ENCODE measurements at places on chromosomes 7 and 10.

DNA sequence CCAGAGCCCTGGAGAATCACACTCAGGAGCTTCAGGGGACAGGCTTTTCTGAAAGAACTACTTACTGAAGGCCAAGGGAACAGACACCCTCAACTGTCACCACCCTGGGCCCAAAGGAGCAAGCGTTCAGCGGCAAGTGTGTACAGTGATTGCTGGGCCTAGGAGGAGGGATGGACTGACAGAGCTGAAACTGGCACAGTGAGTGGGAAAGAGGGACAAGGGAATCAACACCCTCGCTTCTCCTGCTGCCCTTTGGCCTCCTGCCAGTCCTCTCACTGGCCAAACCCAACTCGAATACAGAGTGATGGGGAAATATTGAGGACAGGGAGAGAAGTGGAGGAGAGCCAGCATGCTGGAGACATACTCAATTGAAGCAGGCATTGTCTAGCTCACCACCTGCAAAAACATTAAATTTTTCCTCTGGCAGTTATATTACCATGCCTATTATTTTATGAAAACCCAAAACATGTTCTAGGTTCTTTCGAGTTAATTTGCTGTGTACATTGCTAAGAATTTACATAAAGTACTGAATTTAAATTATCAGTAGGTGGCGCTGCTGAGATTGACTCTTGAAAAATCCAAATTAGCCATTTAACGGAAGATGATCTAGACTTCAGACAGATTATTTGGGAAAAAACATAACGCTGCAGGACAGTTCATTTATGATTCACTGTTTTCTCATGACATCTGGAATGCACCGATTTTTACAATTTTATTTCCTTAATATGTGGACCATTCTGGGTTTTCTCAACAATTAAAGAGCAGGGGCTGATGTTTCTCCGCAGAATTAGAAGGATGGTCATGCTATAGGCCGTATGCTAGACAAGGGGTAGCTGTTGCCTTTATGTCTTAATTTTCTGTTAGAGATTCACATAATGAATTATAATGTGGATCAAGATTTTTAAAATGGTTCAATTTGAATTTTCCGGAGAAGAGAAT is 14.7 kb upstream of the TMEM236 start:
- DNase-seq = no peak

GRCh38 chr7:32958046-32959025 is 1.1 kb downstream of the FKBP9 start:
- peak; percentile 35 for DNase-seq

GRCh38 chr7:103127006-103127405 is 21.9 kb downstream of the NAPEPLD start:
- DNase-seq = no peak

- no peak for DNase-seq
Measured at GRCh38 chr10:16999665-17000451, 129.8 kb downstream of the CUBN start.

GRCh38 chr7:45088146-45088701 is 545 bp downstream of the NACAD start:
- DNase-seq = no peak

DNA sequence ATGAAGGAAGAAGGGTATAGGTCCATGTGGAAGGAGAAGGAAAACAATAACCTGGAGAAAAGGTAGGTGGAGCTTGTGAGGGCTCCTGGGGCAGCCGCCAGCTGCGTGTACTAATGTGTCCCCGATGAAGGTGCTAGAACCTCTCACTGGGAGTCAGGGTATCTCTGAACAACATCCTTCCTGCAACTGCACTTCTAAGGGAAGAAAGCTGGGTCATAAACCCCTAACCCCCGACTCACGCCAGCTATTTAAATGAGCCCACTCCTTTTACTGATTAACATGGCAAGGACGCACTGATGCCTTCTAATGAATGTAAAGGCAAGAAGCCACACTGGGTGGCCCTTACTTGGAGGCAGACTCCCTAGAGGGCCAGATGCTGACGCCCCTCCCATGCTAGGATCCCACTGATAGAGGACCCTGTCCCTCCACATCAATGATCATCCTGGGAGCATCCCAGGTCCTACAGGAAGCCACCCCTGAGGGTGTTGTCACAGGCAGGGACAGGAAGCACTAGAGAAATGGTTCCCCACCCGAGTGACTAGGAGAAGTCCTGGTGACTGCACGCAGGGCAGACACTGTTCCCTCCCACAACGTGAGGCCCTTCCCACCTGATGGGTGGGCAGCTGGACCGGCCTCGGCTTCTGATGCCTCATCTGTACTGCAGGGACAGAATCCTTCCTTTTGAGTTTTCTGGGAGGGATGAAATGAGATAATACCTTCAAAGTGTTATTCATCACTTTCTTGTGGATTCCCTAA is 20.4 kb downstream of the JCAD start:
- no peak for DNase-seq

DNA sequence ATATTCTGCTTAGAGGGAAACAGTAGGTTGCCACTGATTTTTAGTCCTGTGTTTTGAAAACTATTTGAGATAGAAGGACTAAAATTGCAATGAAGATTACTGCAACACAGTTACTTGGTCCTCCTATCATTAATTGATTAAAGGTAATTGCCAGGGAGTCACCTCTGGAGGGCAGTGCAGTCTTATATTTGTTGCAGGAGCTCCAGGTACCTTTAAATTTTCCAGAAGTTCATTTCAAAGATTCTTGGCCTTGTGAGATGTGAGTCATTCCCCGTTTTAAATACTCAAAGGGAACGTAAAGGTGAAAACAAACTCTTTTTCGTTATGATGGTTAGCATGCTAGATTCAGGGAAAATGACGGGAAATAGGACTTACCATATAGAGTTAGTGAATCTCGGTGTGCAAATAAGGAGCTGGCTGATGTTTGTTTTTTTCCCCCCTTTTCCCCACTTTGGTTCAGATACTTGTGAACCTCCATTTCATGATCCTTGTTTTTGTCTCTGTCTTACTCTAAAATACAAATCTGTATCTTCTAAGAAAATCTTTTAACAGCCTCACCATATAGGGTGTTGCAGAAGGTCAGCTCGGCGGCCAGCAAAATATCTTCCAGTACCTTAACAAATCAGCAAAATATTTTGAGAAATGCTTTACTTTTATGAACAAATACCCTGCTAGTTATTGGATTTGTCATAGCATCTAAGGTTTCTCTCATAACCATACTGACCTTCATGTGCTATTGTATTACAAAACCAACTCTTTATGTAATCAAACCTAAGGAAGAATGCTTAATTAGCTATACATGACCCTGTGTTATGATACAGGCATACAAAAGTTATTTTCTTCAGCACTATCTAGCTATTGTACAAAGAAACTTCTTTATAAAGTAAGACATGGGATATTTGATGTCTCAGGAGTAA is 143.0 kb upstream of the HDAC9 start:
- no peak for DNase-seq

DNA sequence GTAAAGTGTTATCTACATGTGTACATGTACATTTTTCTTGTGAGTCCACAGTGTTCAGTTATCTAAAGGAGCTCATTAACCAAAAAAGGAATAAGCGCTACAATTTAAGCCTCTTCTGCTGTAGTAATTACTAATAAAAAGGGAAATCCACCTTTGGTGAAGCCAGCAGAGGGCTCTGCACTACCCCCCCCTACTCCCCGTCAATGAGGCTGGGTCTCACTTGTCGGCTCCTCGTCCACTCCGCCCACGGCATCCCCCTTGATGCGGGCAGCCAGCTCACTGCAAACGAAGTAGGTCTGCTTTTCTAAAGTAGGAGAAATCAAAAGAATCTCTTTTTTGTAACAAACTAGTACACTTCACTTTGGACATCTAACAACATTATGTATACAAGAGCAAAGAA is 4.7 kb upstream of the WASHC2A start:
- no peak for DNase-seq

- no peak for DNase-seq
Measured at GRCh38 chr10:58838561-58839208, 326.0 kb downstream of the BICC1 start.

DNA sequence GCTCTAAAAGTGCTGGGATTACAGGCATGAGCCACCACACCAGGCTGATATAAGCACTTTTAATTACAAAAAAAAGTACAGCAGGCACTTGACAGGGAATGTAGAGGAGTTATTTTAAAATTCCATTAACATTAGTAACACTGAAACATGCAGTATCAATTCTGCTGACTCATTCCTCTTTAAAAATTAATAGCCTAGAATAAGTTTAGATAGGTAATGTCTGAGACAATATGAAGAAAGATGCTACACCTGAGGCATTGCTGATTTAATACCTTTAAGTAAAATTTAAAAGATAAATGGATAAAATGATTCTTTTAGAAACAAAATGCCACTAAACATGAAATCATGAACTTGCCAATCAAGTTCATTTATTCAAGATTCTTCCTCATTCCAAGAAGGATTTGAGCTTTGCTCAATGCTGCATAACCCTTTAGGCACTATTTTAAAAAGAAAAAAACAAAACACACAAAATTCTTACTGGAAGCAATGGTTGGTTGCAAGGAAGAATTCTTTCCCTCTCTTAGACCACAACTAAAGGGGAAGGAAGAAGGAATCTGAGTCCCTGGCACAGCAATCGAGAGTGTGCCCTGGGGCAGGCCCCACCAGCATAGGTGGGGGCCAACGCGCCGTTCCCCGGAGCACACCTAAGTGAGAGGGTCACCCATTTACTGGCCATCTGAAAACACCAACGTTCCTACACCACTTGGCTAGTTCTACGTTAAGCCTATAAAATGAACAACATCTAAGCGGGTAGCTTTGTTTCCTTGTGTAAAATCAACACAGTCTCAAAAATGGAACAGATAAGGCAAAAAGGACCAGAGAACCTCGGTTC is 26.6 kb downstream of the ESYT2 start:
- no peak for DNase-seq

DNA sequence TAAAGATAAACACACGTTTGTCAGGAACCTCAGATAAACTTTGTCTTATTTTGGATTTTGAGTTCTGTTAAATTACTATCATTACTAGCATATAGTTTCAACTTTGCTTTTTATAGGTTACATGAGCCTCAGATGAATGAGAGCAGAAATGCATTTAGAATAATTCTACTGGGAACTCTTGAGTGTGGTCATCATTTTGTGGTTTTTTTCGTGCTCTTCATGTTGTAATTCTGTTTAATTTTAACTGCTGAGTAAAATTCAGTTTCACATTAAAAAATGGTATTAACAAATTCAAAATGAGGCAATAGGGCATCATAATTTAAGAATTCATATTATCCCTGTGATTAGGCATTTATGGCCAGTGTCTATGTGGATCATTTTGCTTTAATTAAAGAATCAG is 72.9 kb downstream of the GNAI1 start:
- DNase-seq = no peak

GRCh38 chr10:71736570-71736952 is 17.0 kb upstream of the C10orf105 start:
- no peak for DNase-seq

DNA sequence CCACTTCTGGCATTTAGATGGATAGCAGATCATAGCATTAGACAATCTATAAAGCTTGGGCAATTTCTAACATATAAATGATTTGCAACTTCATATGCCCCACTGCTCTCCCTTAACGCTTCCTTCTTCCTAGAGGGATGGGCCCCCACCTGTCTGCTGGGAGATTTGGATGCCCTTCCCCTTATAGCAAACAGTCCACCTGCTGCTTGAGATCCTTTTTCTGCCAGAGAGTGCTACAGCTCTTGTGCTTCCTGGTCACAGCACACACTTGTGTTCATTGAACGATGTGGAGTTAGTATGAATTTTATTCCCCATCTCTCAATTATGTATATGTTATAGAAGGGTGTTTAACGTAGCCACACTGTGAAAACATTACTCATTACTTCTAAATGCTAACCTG is 10.4 kb upstream of the PCGF5 start:
- no peak for DNase-seq

GRCh38 chr7:2289111-2289586 is 25.1 kb downstream of the SNX8 start:
- DNase-seq = no peak

- DNase-seq = peak; percentile 36
Measured at GRCh38 chr10:122565766-122566206, 5.2 kb downstream of the DMBT1 start.

- no peak for DNase-seq
Measured at GRCh38 chr10:31947144-31947926, 18.7 kb upstream of the ARHGAP12 start.

GRCh38 chr10:42874713-42875387 is 92.3 kb downstream of the BMS1 start:
- no peak for DNase-seq

DNA sequence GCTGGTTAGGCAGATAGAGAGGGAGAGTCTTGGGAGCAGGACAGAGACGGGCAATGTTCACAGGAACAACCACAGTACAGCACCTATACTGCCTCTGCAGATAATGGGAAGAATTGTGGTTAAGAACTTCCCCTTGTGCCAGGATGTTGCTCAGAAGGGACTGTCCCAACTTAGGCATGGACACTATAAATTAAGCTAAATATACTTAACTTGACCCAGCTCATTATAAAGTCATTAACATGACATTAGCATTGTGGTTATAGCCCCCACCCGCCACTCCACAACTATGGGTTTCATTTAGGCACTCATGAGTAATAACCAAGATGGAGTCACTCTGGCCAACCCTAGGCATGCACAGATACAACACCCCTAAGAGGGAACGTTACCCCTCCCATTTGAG is 310.9 kb upstream of the NRG3 start:
- no peak for DNase-seq

DNA sequence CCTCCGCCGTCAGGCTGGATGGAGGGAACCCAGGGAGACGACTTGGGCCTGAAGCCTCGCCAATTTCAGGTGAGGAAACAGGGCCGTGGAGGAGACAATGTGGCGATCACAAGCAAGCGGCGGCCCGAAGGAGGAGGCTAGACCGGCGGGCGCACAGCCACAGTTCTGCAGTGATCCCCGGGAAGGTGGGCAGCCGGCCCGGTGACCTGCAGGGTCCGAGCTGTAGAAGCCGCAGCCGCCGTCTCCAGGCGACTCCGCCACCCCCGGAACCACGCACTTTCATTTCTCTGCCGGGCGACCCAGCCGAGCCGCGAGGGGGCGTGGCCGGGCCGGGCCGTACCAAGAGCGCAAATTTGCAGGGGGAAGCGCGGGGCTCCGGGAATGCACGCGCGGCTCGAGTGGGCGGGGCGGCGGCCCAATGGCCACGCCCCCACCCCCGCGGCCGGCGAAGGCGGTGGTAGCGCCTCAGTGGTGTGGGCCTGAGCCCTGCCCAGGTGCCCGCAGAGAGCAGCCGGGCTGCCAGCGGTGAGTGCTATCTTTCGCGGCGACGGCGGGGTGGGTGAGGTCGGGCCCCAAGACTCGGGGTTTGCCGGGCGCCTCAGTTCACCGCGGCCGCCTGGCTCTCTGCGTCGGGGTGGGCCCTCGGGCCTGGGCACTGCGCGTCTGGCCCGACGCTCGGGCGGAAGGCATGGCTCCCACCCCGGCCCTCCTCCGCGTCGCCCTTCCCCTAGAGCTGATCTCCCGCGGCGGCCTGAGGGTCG is at the start of gene POR:
TSS of gene POR (plus strand) at position 501 of the 761 bp plus-strand sequence. CDS start 38,847 bp downstream, outside the sequence.
- peak; percentile 87 for DNase-seq

- no peak for DNase-seq
Measured at GRCh38 chr10:28744069-28744768, 66.9 kb downstream of the BAMBI start.

- DNase-seq = no peak
Measured at GRCh38 chr7:70680743-70681468, 451.0 kb upstream of the GALNT17 start.

GRCh38 chr7:50661345-50662040 is 96.3 kb upstream of the DDC start:
- no peak for DNase-seq

Data from D721Med (cell line).